Stimulated activated CD4-positive, alpha-beta T cell treated with anti-CD3 and anti-CD28 coated beads, Interleukin-12 subunit alpha, Interleukin-12 subunit beta, amount 100 ng/mL, for 4 hours (primary cell): ENCODE measurements at places on chromosomes 3 and 15.

GRCh38 chr15:86002444-86002843, 77.2 kb upstream of the AGBL1 start:
- DNase-seq, result no peak

GRCh38 chr3:46705751-46706552, 4.8 kb downstream of the TMIE start:
- no peak for DNase-seq

DNA sequence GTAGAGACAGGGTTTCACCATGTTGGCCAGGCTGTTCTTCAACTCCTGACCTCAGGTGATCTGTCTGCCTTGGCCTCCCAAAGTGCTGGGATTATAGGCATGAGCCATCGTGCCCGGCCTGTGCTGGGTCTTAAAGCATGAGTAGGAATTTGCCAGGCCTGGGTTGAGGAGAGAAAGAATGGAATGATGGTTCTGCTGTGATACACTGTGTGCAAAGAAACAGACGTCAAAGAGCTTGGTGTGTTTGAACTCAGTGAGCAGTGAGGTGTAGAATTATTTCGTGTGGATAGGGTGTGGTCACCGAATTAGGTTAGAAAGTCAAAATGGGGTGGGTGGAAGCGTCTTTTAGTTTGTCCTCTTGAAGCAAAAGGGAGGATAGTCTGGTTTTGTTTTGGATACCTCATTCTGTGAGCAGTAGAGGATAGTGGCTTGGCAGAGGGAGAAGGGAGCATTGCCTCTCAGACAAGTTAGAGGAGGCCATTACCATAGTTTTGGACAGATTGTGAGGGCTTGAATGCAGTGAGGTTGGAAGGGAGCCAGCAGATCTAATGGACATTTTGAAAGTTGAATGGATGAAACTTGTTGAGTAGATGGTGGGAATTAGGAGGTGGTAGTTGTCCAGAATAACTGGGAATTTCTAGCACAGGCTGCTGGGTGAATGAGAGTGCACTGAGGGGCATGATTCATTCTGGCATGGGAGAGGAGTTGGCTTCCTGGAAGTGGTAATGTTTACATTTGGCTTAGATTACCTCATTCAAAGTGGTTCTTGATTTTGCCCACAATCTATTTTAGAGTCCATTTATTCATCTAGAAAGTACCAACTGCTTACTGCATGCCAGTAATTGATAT, 27.2 kb downstream of the AKAP13 start:
- DNase-seq, result peak; percentile 9

GRCh38 chr3:147391781-147392624, 14.3 kb downstream of the ZIC4 start:
- DNase-seq, result no peak

GRCh38 chr3:127339016-127339415, 51.2 kb upstream of the PRR20G start:
- no peak for DNase-seq

DNA sequence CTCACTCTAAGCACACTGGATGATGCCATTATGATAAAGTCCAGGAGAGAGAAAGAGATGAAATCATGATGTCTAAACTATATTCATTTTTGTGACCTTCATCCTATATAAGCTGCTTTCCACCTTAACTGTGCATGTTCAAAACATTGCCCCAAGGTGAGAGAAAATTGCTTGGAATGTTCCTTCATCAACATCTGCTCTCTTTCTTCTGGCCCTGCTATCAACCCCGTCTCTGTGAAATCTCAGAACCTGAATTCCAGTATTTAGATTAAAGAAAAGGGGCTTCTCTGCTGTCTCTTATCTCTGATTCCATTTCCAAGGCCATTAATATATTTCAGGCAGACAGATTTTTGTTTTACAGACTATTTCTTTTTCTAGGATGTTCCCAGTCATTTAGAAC, 47.3 kb upstream of the PHLDB2 start:
- no peak for DNase-seq

DNA sequence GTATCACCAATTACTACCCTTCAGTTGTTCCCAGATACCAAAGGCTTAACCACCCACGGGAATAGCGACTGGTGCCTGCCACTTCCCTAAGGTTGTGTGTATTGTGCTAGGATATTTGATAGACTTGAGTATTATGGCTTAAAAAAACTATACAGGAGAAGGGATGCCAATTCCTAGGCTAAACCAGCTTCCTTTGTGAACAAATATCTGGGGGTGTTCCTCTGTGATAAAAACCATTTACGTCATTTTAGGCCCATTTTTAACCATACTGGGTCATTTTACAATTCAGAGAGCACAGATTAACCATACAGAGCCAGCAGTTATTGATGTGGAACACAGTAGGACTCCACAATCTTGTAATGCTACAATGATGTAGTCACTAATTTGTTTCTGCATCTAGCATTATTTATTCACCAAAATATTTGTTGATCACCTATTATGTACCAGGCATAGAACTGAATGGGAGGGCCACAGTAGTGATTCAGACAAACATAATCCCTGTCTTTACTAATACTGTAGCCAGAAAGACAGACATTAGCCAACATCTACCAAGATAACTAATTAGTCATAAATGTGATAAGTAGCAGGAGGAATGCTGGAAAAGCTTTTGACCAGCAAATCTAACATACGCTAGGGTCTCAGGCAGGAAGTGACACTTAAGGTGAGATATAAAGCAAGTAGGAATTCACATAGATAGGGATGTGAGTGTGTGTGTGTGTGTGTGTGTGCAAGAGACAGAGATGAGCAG, 184.8 kb downstream of the MECOM start:
- no peak for DNase-seq

GRCh38 chr15:52656412-52656811, 22.8 kb downstream of the ATOSA start:
- DNase-seq, result no peak

GRCh38 chr3:51501833-51502561, 2.2 kb upstream of the DCAF1 start:
- DNase-seq, result peak; percentile 78

DNA sequence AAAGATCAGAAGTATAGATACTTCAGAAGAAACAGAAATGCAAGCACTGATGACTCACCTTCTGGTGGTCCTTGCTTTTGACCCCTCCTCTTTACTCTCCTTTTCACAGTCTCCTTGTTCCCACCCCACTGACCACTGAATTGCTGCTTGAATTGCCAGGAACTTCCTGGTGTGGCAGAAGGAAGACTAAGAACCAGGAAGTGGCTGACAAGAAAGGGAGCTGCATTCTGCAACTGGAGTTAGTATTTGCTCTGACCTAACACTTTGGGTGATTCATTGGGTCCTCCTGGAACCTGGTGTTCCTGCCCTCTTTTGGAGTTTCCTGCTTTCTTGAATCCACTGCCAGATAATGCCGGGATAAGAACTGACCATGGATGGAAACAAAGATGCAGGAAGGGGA, 23.0 kb downstream of the KY start:
- no peak for DNase-seq

GRCh38 chr15:80375968-80376891, 28.0 kb upstream of the ARNT2 start:
- no peak for DNase-seq

- no peak for DNase-seq
These were observed 45.0 kb upstream of the WWTR1 start for GRCh38 chr3:149702691-149703441.

GRCh38 chr15:60121845-60122244, 117.7 kb downstream of the FOXB1 start:
- no peak for DNase-seq

- no peak for DNase-seq
These were observed 3.6 kb downstream of the WHAMM start for GRCh38 chr15:82812994-82813393.

- no peak for DNase-seq
These were observed 140.5 kb upstream of the CADPS start for GRCh38 chr3:63015614-63016309.

DNA sequence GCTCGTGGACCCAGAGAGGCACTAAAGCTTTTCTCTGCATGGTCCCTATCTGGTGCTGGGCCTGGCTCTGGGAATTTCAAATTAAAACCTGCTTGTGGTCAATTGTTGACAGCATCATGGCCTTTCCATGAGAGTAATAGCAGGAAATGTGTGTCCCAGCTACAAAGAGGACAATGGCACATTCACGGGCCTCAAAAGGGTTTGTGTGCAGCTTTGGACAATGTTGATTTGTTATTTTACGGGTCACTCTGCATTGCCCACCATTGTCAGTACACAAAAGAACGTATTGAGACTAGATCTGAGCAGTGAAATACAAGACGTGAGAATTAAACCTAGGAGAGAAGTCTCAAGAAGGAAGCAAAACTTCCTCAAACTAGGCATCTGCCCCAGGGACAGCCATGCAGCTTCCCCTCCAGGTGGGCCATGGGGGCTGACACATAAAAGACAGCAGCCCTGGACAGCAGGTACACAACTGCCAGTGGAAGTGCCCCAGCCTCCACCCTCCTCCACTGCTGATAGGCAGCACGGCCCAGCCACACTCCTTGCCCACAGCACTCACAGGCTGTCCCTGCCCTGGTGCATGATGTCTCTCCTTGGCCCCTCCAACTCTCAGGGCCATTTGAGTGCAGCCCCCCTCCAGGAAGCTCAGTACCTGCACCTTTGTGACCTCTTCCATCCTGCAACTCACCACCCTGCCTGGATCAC, 15.9 kb upstream of the LTF start:
- no peak for DNase-seq

GRCh38 chr3:28840976-28841376, 439.9 kb upstream of the RBMS3 start:
- DNase-seq, result no peak

DNA sequence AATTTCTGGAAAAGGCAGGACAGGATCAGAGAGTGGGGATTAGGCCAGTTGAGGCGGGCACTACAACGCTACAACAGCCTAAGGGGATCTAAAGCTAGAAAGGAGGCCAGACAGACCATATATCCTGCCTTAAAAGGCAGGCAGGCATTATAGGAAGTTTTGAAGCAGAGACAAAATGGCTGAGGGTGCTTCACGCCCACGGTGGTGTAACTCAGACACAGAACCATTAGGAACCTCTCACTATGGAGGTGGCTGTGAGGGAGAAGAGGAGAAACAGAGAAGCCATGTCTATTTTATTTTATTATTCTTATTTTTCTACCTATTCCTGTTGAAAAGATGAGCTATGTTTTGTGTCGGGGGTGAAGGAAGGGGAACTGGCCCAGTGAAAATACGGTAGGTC, 2.1 kb upstream of the USP4 start:
- DNase-seq, result no peak

- DNase-seq, result no peak
These were observed 9.3 kb downstream of the STRA6 start for GRCh38 chr15:74193299-74193718.

GRCh38 chr3:16808393-16809107, 76.2 kb upstream of the PLCL2 start:
- no peak for DNase-seq

DNA sequence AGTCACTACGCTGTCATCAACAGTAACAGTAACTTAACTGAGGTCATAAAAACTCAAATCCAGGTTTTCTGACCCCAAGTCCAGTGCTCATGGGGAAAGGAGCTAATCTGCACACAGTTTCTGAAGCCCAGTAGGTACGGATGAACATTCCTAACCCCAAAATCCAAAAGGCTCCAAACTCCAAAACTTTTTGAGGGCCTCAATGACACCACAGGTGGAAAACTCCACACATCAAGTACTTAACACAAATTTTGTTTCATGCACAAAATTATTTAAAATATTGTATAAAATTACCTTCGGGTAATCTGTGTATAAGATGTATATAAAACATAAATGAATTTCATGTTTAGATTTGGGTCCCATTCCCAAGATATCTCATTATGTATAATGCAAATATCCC, 10.5 kb downstream of the MRPL46 start:
- no peak for DNase-seq

- DNase-seq, result no peak
These were observed 220.9 kb upstream of the CDIN1 start for GRCh38 chr15:36358523-36358922.

GRCh38 chr15:70502529-70502928, 260.8 kb downstream of the UACA start:
- DNase-seq, result no peak

DNA sequence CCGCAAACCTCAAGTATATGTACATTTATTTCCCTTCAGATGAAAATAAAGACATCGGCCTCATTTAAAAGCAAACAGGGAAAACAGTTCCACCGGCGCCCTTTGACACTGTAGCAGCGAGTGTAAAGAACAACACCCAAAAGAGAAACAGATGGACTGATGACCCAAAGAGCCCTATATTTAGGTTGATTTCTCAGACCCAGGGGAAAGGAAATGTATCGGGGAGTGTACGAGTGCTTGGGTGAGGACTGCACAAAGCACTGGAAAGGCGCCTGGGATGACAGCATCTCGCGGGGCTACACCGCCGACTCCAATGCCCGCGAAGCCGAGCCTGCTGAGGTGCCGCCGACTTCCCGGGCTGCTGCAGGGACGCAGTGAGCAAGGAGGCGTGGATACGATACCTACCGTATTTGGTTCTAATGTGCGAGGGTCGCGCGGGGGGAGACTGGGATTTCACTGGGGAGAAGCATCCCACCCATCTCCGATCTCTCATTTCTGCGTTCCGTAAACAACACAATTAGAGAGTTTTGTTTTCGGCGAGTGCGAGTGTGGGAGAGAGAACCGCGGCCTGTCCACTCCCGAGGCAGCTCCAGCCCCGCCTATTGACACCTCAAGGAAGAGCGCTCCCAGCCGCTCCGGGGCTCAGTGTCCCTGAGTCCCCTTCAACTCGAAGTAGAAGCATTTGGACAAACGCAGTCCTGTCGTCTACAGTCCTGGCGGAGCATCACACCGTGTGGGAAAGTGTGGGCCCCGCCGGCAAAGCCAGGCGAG, 2.0 kb downstream of the MECOM start:
- no peak for DNase-seq

- no peak for DNase-seq
These were observed 396.1 kb upstream of the ROBO2 start for GRCh38 chr3:76643623-76644304.

- no peak for DNase-seq
These were observed 18.7 kb downstream of the MYO1E start for GRCh38 chr15:59353994-59354416.

GRCh38 chr15:89087161-89087829, 961 bp upstream of the ABHD2 start:
- no peak for DNase-seq

DNA sequence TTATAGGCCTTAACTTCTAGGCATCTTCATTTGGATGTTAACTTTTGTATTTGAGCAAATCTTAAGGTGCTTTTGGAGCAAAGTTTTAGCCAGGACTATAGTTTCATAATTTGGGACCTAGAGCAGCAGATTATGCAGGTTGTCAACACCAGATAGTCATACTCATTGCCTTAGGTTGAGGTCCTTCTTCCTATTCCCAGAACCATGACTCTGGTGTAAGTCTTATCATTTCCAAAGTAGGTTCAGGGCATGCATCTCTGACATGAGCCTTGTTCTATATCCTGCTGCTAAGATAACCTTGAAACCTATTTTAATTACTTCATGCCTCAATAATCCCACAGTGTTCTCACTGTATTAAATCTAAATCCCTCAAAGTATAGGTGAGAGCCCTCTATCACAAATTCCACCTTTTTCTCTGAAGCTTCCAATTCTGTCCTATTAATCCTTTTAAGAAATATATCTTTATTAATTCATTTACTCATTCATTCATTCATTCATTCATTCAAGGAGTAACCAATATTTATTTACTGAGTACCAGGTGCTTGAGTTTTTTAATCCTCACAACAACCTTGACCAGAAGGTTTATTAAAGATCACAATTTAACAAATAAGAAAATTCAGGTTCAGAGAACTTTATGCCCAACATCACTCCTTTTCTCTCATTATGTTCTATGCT, 2.7 kb upstream of the FNDC3B start:
- no peak for DNase-seq

- DNase-seq, result no peak
These were observed 5.5 kb upstream of the MEIS2 start for GRCh38 chr15:37105889-37106288.

GRCh38 chr3:158751316-158751715, 19.1 kb upstream of the RARRES1 start:
- no peak for DNase-seq
